ENCODE measurements at places on chromosomes 1 and 21.

- no peaks in the 10 kb centered on the region for H3K36me3 ChIP-seq
- H3K4me1 ChIP-seq: no peaks in the 10 kb centered on the region
- DNase-seq: no peak
- no peak overlapping the region for H3K4me3 ChIP-seq
Observed at GRCh38 chr1:17798799-17799382, 43.8 kb downstream of the ACTL8 start.

GRCh38 chr1:58585166-58585565 is 8.1 kb upstream of the TACSTD2 start:
- H3K4me1 ChIP-seq: peaks cover 13% of the 10 kb centered on the region
- H3K27ac ChIP-seq: peak overlapping the region; percentile 15
- no peaks in the 10 kb centered on the region for H3K27me3 ChIP-seq
- no peaks in the 10 kb centered on the region for H3K36me3 ChIP-seq
- no peak for DNase-seq

DNA sequence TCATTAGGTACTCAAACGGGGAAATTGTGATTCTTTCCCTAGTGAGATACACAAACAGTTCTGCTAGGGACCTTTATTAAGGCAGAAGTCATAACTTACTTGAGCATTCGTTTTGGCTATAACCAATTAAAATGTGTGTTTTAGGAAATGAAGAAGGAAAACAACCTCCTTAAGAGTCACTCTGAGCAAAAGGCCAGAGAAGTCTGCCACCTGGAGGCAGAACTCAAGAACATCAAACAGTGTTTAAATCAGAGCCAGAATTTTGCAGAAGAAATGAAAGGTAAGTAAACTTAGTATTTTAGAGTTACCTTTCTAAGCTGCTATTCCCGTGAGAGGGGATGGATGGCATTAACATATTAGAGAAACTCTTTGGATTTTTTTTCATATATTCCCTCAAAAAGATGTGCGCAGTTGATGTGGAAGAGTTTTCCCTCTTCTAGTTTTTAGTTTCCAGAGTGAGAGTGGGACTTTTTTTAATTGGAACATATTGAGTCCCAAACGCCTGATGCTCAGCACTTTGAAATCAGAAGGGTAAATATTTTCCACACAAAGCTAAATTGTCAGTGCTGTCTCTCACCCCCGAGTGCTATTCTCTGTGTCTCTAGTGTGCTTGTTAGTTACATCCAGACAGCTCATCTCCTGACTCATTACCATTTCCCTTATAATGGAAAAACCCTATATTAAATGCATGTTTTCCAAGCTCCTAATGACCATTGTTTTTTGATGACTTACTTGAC is 34.9 kb downstream of the CENPF start:
- DNase-seq: no peak
- no peaks in the 10 kb centered on the region for H3K4me1 ChIP-seq
- H3K27ac ChIP-seq: no peak overlapping the region
- H3K27me3 ChIP-seq: no peaks in the 10 kb centered on the region
- H3K4me3 ChIP-seq: no peak overlapping the region

DNA sequence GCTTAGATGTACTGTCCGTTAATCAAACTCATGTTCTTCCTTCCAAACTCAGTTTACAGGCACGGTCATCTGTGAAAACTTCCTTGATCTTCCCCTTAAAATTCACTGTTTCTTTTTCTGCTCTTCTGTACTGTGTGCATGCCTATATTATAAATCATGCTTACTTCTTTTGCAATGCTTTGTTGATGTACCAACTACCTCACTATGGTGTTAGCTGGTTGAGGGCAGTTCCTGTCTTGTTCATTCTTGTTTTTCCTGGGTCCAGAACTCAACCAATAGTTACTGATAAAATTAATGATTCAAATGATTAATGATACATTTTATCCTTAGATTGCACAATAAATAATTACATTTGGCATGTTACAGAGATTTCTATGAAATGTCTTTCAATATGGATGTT is 163.8 kb downstream of the CHRM3 start:
- H3K36me3 ChIP-seq: no peaks in the 10 kb centered on the region
- no peaks in the 10 kb centered on the region for H3K27me3 ChIP-seq
- no peaks in the 10 kb centered on the region for H3K4me1 ChIP-seq
- H3K4me3 ChIP-seq: no peak overlapping the region
- DNase-seq: no peak
- H3K27ac ChIP-seq: no peak overlapping the region

DNA sequence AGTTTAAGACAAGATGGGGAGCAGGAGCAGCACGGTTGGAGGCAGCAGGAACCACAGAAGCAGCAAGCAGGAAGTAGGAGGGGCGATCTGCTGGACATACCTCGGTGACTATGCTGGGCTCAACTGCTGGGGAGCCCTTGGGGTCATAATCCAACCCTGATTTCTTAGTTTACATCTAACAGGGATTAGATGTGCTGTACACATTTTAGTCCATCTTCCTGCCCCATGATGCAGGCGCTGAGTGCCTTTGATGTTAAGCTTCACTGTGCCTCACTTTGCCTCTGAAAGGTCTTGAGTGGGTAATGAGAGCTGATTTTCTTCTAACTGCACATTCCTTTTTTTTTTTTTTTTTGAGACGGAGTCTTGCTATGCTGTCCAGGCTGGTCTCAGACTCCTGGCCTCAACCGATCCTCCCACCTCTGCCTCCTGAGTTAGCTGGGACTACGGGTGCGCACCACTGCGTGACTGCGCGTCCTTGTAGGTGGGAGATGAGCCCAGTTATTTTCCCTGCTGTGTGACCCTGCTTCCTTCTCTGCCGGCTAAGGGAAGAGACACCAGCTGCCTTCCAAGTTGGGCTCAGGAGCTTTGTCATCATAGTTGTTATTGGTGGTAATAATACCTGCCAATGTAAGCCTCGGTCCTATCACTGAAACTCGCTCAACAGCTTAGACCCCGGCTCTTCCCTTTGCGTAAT is 1.1 kb upstream of the RCAN3 start:
- no peaks in the 10 kb centered on the region for H3K27me3 ChIP-seq
- no peak overlapping the region for H3K27ac ChIP-seq
- H3K4me1 ChIP-seq: no peaks in the 10 kb centered on the region
- no peak for DNase-seq
- H3K36me3 ChIP-seq: no peaks in the 10 kb centered on the region

- no peaks in the 10 kb centered on the region for H3K27me3 ChIP-seq
- H3K36me3 ChIP-seq: no peaks in the 10 kb centered on the region
- H3K4me3 ChIP-seq: no peak overlapping the region
- DNase-seq: no peak
- no peaks in the 10 kb centered on the region for H3K4me1 ChIP-seq
Observed at GRCh38 chr1:181126871-181127587, 38.5 kb downstream of the IER5 start.

- H3K27me3 ChIP-seq: no peaks in the 10 kb centered on the region
- no peak overlapping the region for H3K27ac ChIP-seq
- peaks cover 33% of the 10 kb centered on the region for H3K36me3 ChIP-seq
- no peak overlapping the region for H3K4me3 ChIP-seq
Observed at GRCh38 chr1:35407743-35408142, 139.2 kb downstream of the ZMYM4 start.

GRCh38 chr1:42298520-42298919 is 36.5 kb downstream of the FOXJ3 start:
- H3K36me3 ChIP-seq: no peaks in the 10 kb centered on the region
- no peak overlapping the region for H3K4me3 ChIP-seq
- no peak overlapping the region for H3K27ac ChIP-seq
- no peak for DNase-seq
- H3K4me1 ChIP-seq: no peaks in the 10 kb centered on the region

- H3K27me3 ChIP-seq: no peaks in the 10 kb centered on the region
- H3K27ac ChIP-seq: no peak overlapping the region
- no peak for DNase-seq
- no peak overlapping the region for H3K4me3 ChIP-seq
Observed at GRCh38 chr21:33231526-33231925, 1.8 kb downstream of the IFNAR2 start.

GRCh38 chr1:89069951-89070350 is 4.9 kb upstream of the GBP1 start:
- no peaks in the 10 kb centered on the region for H3K27me3 ChIP-seq
- H3K4me3 ChIP-seq: peak overlapping the region; percentile 49
- no peak for DNase-seq
- H3K36me3 ChIP-seq: no peaks in the 10 kb centered on the region
- H3K4me1 ChIP-seq: peaks cover 7% of the 10 kb centered on the region

GRCh38 chr1:207298186-207298585 is 23.3 kb upstream of the CD55 start:
- no peak overlapping the region for H3K27ac ChIP-seq
- no peaks in the 10 kb centered on the region for H3K36me3 ChIP-seq
- no peak overlapping the region for H3K4me3 ChIP-seq
- no peaks in the 10 kb centered on the region for H3K27me3 ChIP-seq
- H3K4me1 ChIP-seq: no peaks in the 10 kb centered on the region
- DNase-seq: no peak

DNA sequence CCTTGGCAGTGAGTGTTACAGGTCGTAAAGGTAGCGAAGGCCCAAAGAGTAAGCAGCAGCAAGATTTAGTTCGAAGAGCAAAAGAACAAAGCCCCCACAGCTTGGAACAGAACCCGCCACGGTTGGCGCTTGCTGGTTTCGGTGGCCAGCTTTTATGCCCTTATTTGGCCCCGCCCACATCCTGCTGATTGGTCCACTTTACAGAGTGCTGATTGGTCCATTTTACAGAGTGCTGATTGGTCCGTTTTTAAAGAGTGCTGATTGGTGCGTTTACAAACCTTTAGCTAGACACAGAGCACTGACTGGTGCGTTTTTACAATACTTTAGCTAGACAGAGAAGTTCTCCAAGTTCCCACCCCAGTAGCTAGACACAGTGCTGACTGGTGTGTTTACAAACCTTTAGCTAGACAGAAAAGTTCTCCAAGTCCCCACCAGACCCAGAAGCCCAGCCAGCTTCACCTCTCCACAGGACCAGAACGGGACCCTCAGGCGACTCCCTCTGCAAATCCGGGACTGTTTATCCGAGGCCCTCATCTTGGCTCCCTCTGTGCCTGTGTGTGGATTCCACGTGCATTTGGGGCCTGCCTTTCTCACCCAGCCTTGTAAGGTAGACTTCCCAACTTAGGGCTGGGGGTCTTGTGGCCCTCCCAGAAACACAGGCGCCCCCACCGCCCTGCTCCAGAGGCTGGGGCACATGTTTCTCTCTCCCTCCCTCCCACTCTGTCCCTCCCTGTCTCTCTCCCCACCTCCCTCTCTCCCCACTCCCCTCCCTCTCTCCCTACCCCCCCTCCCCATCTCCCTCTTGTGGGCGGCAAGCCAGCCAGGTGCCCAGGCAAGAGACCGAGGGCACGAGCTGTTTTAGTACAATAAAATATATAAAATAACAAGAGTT is 12.6 kb downstream of the FTCD start:
- H3K27ac ChIP-seq: no peak overlapping the region
- no peaks in the 10 kb centered on the region for H3K36me3 ChIP-seq
- no peak for DNase-seq
- H3K4me1 ChIP-seq: peaks cover 4% of the 10 kb centered on the region
- H3K27me3 ChIP-seq: no peaks in the 10 kb centered on the region

DNA sequence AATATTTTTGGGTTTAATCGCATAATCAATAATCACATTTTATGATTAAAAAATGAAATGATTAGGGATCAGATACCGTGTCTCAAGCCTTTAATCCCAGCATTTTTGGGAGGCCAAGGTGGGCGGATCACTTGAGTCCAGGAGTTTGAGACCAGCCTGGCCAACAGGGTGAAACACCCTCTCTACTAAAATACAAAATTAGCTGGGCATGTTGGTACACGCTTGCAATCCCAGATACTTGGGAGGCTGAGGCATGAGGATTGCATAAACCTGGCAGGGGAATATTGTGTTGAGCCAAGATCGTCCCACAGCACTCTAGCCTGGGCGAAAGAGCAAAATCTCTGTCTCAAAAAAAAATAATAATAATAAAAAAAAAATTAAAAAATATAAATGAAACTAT is 1581.4 kb downstream of the KCNT2 start:
- no peaks in the 10 kb centered on the region for H3K4me1 ChIP-seq
- H3K27ac ChIP-seq: no peak overlapping the region
- H3K36me3 ChIP-seq: no peaks in the 10 kb centered on the region
- no peak overlapping the region for H3K4me3 ChIP-seq
- DNase-seq: no peak
- H3K27me3 ChIP-seq: no peaks in the 10 kb centered on the region

- no peak overlapping the region for H3K27ac ChIP-seq
- no peaks in the 10 kb centered on the region for H3K36me3 ChIP-seq
- no peak for DNase-seq
- H3K4me1 ChIP-seq: no peaks in the 10 kb centered on the region
Observed at GRCh38 chr1:186566140-186566855, 105.4 kb upstream of the PDC start.

- no peaks in the 10 kb centered on the region for H3K4me1 ChIP-seq
- H3K4me3 ChIP-seq: no peak overlapping the region
- no peaks in the 10 kb centered on the region for H3K27me3 ChIP-seq
- no peak overlapping the region for H3K27ac ChIP-seq
- no peaks in the 10 kb centered on the region for H3K36me3 ChIP-seq
- DNase-seq: no peak
Observed at GRCh38 chr1:224700918-224701531, 84.9 kb downstream of the CNIH3 start.

GRCh38 chr1:172446547-172446946 is 2.7 kb upstream of the PIGC start:
- no peaks in the 10 kb centered on the region for H3K27me3 ChIP-seq
- no peak overlapping the region for H3K27ac ChIP-seq
- no peak overlapping the region for H3K4me3 ChIP-seq
- no peak for DNase-seq
- peaks cover 12% of the 10 kb centered on the region for H3K4me1 ChIP-seq

DNA sequence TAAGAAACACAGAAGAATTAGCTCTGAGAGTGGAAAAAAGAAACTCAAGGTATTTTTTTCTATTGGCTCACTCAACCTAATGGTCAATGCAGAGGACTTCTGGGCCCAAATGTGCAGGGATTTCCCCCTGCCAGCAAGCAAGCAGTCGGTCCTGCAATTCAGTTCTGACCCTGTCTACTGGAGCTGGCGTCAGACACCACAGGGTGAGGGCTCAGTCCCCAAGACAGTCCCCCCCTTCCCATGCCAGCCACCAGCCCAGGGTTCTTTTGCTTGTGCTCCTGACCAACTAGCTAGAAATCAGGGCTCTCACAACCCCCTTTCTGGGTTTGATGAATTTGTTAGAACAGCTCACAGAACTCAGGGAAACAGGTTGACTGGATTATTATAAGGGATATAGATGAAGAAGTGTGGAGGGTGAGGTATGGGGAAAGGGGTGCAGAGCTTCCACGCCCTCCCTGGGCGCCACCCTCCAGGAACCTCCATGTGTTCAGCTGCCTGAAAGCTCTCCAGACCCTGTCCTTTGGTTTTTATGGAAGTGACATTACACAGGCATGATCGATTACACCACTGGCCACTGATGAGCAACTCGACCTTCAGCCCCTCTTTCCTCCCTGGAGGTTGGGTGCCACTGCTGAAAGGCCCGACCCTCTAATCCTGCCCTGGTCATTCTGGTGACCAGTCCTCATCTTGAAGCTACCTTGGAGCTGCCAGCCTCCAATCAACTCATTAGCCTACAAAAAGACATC is 22.5 kb upstream of the PWP2 start:
- H3K4me3 ChIP-seq: no peak overlapping the region
- H3K27me3 ChIP-seq: no peaks in the 10 kb centered on the region
- no peaks in the 10 kb centered on the region for H3K36me3 ChIP-seq
- peaks cover 24% of the 10 kb centered on the region for H3K4me1 ChIP-seq

All from adrenal gland (tissue), 19 donors.